ENCODE measurements at places on chromosomes 7 and 10. TPM values are rescaled to one million over a fixed set of nuclear protein-coding genes. Genes with fewer than 3 reads are reported as not detected.

DNA sequence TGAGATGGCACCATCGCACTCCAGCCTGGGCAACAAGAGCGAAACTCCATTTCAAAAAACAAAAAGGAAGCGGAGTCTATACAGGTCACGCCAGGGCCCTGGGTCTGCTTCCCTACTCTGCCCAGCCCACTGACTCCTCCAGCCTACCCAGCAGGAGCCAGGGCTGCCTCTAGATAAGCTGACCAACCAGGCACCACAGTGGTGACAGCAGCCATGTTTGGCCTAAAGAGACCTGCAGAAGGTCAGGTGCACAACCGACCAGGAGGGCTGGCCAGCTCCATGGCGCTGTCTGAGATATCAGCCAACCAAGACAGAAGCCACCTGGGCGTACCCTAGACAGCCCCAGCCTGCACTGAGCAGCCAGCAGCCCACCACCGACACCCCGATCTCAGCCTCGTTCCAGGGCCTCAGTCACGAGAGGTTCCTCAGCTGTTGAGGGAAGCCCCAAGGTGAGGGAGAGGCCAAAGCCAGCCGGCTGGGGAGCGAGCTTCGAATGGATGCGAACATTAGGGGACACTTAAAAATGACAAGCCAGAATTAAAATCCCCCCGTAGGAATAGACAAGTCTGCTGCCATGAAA lies 24.4 kb upstream of the PWWP2B start:
- no peak for DNase-seq

CLCN1 gene
- not detected for total RNA-seq

- no peak for DNase-seq
Measured at GRCh38 chr10:3902809-3903410, 117.9 kb upstream of the KLF6 start.

DNA sequence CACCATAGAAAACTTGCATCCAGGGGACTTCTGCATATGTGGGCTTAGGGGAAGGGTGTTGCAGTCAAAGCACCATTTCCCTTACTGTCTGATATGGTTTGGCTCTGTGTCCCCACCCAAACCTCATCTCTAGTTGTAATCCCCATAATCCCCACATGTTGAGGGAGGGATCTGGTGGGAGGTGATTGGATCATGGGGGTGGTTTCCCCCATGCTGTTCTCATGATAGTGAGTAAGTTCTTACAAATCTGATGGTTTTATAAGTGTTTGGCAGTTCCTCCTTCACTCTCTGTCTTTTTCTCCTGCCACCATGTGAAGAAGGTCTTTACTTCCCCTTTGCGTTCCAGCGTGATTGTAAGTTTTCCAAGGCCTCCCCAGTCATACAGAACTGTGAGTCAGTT lies 177.4 kb downstream of the ADK start:
- no peak for DNase-seq

SLF2 gene
- total RNA-seq, result 7.7 TPM

DNA sequence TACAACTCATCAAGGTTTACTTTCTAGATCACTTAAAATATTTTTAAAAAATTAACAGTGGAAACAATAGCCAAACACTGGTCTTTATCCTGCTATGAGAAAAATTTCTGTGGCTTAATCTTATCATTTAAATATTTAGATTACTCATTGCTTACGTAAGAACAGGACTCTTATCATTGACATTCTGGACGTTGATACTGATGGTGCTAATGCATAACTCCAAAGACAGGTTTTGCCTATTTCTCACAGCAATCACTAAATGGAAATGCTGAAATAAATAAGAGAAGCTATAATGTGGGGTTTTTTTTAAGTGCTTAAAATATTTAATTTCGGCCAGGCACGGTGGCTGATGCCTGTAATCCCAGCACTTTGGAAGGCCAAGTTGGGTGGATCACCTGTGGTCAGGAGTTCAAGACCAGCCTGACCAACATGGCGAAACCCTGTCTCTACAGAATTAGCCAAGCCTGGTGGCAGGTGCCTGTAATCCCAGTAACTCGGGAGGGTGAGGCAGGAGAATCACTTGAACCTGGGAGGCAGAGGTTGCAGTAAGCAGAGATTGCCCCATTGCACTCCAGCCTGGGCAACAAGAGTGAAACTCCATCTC lies 195.0 kb downstream of the HGF start:
- DNase-seq, result no peak

DNA sequence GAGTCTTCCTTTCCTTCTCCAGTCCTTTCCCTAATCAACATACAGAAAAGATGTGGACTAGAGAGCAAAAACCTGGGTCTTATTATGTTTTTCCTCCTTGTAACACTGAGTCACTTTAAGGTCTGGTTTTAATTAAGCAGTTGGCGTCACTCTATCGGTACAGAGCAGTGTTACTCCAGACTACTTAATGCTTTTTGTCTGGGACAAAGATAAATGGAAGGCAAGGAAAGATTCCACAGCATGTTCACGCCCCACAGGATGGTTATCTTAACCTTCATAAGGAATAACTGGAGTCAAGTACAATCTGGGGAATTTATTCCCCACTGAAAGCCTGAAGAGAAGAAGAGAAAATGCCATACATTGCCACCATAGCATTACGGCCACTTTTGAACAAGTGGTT lies 145.7 kb downstream of the ELAPOR2 start:
- DNase-seq, result no peak

VSIR gene
- total RNA-seq, result 7.0 TPM

GRCh38 chr7:39978230-39978934 lies 28.3 kb downstream of the CDK13 start:
- no peak for DNase-seq

GFRA1 gene
- 75.2 TPM for total RNA-seq

DNA sequence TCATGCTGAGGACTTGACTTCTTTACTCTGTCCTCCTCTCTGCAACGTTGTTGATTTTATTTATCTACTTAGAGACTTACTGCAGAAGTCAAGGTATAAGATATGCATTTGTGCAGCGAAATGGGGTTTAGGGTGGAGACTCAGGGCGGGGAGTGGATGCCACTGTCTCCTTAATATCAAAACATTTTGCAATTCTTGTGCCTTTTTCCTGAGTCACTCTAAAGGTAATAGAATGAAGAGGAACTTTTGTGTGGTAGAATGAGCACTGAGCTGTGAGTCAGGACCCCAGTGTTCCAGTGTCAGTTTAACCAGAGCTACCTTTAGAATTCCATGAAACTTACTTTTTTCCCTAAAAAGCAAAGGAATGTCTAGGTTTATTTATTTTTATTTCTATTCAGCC lies 78.2 kb downstream of the VTI1A start:
- no peak for DNase-seq

DNA sequence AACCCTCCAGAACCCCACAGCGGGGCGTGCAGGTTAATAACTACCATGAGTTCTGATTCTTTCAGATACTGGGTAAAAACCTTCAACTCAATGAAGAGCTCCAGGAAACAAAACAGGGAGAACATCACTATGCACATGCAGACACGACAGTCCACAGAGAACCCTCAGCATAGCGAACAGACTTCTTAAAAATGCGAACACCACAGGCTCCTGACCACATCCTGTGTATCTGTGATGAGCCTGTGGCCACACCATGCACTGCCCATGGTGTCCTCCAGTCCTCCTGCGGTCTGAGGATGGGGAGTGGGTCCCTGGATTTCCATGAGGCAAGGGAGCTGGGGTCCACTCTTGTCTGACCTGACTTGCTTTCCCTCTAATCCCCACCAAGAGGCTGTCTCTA lies 107.2 kb downstream of the COBL start:
- DNase-seq, result peak; percentile 35

INHBA gene
- 2.6 TPM for total RNA-seq

GBX1 gene
- total RNA-seq, result not detected

RADIL gene
- total RNA-seq, result 0.40 TPM

STEAP1 gene
- 5.5 TPM for total RNA-seq

ENO4 gene
- not detected for total RNA-seq

DNA sequence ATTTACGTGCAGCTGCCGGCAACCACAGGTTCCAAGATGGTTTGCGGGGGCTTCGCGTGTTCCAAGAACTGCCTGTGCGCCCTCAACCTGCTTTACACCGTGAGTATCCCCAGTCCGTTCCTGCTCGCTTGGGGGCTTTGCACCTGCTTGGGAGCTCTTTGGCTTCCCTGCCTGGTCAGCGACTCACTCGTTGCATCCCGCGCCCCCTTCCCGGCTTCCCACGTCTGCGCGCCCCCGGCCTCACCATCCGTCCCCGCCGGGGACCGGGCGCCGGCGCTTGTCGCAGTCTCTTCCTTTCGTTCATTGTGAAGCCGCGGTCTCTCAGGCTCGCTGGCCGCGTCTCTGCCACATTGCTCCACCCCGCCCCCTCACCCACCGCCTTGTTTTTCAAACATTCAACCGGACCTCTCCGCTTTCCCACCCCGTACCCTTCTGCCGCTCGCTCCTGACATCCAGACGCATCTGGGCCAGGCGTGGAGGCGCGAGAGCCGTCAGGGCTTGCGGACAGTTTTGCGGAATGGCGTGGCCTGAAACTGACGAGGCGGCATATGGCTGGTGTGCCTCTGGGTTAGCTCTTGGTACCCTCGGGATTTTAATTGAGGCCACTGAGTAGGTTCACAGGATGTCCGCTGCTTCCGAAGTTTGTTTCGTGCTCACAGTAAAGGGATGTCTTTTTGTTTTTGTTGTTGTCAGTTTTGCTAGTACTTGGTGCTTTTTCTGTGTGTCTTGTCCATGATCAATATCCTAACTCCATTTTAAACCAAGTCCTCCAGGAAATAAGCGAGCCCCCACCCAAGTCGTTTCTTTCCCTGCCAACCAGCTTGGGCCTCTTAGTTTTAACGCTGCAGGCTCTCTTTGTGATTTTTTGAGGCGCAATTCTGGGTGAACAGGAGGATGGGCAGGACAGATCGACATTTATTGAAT lies 639 bp downstream of the TSPAN13 start:
- DNase-seq, result peak; percentile 56

RAB19 gene
- total RNA-seq, result not detected

DLX6 gene
- not detected for total RNA-seq

GRCh38 chr10:133253361-133253955 lies 15.8 kb downstream of the VENTX start:
- DNase-seq, result no peak

MYPN gene
- not detected for total RNA-seq

ERVW-1 gene
- total RNA-seq, result not detected

GRCh38 chr10:122336332-122336731 lies 38.2 kb upstream of the PLEKHA1 start:
- DNase-seq, result no peak

HMX2 gene
- not detected for total RNA-seq

GRCh38 chr7:151744656-151745638 lies 132.0 kb downstream of the PRKAG2 start:
- DNase-seq, result peak; percentile 98

Data from left lobe of liver (tissue), 2 donors.